ENCODE measurements at places on chromosomes 11 and 22.

DNA sequence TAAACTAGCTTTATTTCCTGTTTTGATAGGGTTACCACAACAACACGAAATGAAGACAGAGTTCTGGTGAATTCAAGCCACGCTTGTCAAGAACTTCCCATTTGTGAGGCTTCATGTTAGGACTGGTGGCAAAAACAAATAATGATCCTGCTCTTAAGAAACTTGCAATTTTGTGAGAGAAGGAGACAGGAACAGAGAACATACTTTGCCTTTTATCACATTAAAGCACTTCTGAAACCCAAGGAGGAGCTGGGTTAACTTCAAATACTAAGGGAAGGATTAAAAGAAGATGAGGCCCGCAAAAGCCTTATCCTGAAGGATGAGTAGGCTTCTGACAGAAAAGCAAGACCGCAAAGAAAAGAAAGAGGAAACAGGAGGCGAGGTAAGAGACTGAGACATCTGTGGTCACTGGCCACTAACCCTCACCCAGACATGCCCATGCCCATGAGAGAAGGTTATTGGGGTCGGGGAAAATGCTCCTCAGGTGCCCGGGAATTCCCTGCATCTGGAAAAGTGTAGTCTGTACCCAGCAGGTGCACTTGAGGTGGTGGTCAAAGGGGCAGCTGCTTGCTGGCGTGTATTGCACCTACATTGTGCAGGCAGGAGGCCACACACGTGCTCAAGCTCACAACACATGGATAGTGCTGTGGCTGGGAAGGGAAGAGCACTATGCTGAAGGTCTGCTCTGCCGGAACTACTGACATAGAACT lies 50.5 kb downstream of the MAPK1 start:
- no peak for DNase-seq

DNA sequence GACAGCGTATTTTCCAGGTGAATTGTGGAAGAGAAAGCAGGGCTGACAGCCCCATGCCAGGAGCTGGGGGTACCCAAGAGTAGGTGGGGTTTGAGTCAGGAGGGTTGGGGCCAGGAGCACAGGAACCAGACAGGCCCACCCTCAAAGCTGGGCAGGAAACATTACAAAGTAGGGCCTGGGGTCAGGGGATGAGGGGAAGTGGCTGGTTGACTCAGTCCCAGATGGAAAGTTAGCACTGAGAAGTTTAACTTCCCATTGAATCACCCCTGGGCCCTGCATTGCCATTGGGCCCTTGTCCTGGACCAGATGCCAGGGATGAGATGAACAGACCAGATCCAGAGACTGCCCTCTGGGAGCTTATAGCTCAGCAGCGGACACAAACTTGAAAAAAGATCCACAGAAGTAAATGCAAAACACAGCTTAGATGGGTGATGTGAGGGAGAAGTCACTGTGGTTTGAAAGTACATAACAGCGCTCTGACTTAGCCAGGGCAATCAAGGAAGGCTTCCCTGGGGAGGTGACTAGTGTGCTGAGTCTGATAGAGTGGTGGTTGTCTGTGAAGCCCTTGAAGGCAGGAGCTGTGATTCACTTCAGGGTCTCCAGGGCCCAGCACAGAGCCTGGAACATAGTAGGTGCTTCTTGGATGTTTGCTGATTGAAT lies 2.2 kb downstream of the MAFF start:
- DNase-seq: no peak

DNA sequence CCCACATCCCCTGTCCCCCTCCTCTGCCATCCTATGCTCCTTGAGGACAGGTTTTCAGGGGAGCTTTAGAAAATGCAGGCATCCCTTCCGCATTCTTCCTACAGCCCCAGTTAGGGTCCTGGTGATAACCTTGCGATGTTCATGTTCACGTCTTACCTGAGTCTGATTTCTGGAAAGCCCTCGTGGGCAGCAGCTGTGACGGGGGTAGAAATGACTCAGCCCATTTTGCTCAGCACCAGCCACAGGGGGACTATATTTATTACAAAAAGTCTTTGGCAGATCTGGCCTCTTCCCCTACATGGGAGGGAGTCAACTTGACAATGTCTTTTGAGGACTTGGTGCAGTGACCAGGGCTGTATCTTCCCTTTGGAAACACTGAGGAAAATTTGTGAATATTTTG lies 12.3 kb downstream of the PKNOX2 start:
- no peak for DNase-seq

DNA sequence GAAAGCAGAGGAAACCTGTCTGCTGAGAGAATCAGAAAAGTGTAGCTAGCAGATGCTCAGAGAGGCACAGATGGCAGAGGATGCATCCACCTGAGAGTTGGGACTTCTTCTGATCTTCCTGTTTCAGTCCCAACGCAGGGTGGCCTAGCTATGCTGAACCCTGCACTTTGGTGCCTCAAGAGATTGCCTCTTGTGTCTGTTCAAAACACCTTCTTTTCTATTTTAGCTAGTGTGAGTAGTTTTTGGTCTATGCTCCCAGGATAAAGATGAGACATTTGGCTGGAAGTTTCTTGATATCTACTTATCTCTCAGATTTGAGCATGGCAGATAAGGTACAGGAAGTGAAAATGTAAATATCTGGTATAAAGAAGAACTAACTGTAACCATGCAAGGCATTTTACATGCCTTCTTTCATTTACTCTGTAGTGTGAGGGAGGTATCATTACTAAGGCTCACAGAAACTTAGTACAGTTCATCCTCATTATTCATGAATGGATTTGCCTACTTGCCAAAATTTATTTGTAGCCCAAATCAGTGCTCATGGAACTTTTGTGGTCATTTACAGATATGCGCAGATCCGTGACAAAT lies 47.0 kb upstream of the PSMA1 start:
- DNase-seq: no peak

GRCh38 chr22:45316796-45317526 lies 7.2 kb downstream of the FAM118A start:
- no peak for DNase-seq

DNA sequence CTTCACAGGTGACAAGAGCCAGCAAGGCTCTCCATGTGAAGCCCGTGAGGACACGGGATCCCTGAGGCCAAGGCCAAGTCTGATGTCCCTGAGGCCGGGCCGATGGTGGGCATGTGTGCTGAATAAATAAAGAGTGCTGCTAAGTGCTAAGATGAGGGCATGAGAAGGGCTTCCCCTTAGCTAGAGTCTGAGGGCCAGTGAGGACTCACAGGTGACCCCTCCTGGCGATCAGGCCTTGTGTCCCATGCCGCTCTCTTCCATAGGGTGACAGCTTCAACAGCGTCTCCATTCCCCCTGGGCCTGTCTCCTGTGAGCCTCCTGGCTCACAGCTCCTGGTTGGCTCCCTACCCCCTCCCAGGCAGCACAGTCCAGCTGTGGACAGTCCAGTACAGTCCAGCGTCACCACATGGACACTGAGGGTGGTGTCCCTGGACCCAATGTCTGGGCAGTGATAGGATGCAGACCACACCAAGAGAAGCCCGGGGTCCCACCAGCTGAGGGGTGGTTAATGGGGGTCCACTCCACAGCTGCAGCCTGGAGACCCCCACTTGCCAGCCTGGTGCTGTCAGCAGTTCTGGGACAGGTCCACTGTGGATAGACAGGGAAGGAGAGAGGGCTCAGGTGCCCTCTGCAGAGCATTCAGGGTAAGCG lies 1033.2 kb downstream of the TBC1D22A start:
- DNase-seq: no peak

GRCh38 chr22:27463121-27463660 lies 338.4 kb downstream of the MN1 start:
- DNase-seq: no peak

- DNase-seq: no peak
Measured at GRCh38 chr11:1352696-1353382, 36.9 kb upstream of the BRSK2 start.

- DNase-seq: no peak
Measured at GRCh38 chr11:36092314-36093030, 148.6 kb downstream of the LDLRAD3 start.

DNA sequence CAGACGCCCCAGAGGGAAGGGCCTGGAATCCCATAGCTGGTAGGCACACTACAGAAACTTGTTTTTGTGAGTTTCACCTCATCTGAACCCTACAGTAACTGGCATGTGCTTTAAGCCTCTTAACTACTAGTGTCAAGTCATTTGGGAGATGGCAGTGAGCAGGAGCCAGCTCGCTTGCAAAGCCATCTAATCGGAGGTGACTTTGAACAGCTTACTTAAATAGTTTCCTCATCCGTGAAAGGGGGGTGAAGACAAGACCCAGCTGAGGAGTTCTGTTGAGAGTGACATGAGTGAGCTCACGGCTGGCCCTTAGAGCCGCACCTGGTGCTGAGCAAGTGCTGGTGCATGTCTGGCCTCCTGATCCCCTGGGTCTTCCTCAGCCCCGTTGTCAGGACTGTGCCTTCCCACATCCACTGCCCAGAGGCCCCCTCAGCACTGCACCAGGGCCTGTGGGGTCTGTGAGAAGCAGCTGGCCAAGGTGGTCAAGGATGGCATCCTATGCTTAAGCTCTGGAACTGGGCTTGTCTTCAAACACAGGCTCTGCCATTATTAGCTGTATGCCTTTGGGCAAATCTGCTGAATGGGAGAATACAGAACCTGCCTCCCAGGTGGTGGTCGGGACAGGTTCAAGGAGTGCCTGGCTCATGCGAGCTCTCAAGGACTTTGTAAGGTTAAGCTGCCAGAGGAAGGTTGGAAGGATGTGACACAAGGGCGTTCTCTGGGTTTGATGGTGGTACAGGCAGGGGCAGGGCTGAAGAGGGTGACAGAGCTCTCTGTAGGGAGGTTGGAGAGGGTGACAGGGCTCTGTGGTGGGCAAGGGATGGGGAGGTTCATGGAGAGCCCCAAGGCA lies 27.3 kb downstream of the INCENP start:
- DNase-seq: no peak

DNA sequence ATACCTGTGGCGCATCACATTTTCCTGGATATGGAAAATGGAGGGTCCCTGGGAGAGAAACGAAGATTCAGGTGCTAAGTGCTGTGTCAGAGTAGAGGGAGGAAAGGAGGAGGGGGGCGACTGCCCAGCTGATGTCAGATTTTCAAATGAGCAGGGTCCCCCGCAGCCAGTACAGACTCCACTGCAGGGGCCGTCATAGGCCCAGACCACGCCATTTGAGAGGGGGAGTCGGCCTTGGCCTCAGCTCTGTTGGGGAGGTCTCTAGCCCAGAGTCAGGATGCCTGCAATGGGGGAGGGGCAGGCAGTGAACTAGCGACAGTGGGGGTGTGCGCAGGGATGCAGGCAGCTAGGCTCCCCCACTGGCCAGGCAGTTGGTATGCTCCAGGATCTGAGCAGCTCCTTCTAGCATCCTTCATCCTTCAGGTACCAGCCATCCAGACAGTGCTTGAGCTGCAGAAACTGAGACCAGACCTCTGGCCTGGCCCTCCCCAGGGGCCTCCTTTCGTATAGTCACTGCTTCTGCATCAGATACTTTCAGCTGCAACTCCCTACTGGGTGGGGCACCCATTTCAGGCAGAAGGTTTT lies at the start of the genes BSCL2 and GNG3:
BSCL2 (minus strand) TSS at position 148 of the 585 bp plus-strand sequence. CDS start 229 bp downstream, outside the sequence.
GNG3 (plus strand) TSS at position 400 of the 585 bp plus-strand sequence. CDS start 620 bp downstream, outside the sequence.
- DNase-seq: peak; percentile 42

DNA sequence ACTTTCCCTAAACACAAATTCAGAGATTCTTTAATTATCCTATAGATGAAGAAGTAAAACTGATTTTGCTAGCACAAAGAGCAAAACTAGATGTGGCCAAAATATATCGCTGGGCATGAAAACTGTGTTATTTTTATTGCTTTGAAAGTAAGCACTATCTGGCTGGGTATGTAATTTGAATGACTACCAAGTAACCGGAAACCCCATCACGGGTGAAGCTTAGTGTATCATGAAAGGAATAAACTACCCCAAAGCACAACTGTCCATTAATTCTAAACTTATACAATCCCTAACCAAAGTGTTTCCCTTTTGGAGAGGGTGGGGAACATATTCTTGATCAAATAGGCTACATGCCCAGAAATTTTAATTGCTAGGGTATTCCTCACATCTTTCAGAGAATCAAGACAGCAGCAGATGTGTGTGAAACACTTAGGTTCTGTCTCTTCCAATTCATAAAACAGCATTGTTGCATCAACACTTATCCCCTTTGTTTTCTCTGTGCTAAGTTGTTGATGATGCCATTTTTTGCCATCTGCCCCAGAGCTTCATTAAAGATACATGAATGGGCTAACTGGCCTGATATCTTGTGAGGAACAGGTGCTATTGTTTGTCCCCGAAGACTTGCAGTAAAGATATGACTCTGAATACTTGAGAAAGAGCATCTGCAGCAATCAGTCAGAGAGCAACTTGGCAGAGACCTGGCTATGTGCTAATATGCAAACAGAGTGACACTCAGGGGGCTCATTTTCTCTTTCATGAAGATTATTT lies 238.2 kb downstream of the SOX6 start:
- no peak for DNase-seq

GRCh38 chr11:94134651-94135512 lies 6.2 kb downstream of the PANX1 start:
- no peak for DNase-seq

DNA sequence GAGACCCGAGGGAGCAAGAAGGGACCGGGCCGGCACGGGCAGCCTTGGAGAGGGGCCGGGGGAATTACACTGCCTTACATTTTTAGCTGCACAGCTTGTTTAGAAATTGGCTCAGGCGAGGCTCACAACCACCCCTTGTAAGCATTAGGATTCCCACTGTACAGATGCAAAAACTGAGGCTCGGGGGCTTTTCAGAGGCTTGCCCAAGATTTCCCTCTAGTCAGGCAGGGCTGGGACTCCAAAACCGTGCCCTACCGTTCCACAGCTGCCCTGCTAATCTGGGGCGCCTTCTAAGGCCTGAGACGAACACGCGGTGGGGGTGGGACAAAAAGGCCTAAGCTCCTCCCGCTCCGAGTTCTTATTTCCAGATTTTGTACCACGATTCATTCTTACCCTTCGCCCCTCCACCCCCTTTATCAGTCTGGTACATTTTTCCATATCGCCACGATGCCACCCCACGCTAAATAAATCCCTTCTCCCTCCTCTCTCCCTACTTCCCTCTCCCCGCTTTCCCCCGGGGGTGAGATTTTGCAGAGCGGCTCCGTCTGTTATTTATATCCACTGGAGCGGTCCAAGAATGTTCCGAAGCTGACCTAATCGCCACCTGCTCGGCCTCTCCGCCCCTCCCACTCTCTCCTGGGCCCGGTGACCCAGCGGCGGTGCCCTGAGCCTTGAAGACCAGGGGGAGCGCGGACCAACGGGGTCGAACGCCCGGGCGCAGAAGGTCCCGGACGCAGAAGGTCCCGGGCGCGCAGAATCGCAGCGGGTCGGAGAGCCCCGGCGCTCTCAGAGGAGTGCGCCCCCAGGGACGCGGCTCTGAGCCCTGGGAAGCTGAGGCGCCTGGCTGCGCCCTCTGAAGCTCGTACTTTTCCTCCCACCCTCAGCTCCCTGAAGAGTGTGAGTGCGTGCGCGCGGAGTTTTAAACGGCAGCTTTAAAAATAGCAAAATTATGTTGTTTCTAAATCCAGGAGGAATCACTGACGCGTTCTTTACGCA lies 764 bp upstream of the PACSIN3 start:
- no peak for DNase-seq

GRCh38 chr11:8541448-8541847 lies 52.6 kb downstream of the STK33 start:
- DNase-seq: no peak
